HepG2 (cell line): ENCODE measurements at places on chromosomes 2 and 18. TPM values are rescaled to one million over a fixed set of nuclear protein-coding genes. Genes with fewer than 3 reads are reported as not detected.

GRCh38 chr2:114316532-114317300 lies 125.7 kb upstream of the DPP10 start:
- no peak for DNase-seq

CACNB4 gene
- 9.5 and 14.3 TPM in 2 replicates for total RNA-seq

- no peak for DNase-seq
Measured at GRCh38 chr18:384897-385296, 115.6 kb downstream of the COLEC12 start.

GRCh38 chr18:37430357-37431076 lies 135.1 kb downstream of the CELF4 start:
- no peak for DNase-seq

FBXO15 gene
- total RNA-seq, result 0.09 TPM in 1 of 2 replicates, not detected in the other

- no peak for DNase-seq
Measured at GRCh38 chr18:38948436-38948835, 1382.8 kb upstream of the CELF4 start.

GRCh38 chr2:147824620-147825019 lies 20.2 kb upstream of the ACVR2A start:
- DNase-seq, result no peak

SLC9A4 gene
- total RNA-seq, result not detected in 2 replicates

GRCh38 chr18:51195451-51196117 lies 1.9 kb downstream of the MEX3C start:
- peak; percentile 87 for DNase-seq

FOXI3 gene
- total RNA-seq, result not detected in 2 replicates

- DNase-seq, result no peak
Measured at GRCh38 chr2:60806988-60807681, 51.1 kb downstream of the PAPOLG start.

DNA sequence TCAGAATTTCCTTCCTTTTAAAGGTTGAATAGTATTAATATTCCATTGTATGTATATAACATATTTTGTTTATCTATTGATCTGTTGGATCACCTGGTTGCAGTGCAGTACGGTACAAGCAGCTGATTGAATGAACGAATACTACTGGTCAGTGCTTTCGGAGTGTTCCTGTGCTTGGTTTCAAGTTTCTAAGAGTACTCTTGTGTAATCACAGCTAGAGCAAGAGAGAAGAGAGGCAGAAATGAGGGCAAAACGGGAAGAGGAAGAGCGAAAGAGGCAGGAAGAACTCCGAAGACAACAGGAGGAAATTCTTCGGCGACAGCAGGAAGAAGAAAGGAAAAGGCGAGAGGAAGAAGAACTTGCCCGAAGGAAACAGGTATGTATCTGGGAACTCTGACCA lies 40.3 kb upstream of the KCNJ13 start:
- no peak for DNase-seq

- DNase-seq, result no peak
Measured at GRCh38 chr2:211534632-211535031, 978.2 kb downstream of the CPS1 start.

GRCh38 chr2:157587576-157587975 lies 41.1 kb downstream of the ACVR1C start:
- DNase-seq, result no peak

DNA sequence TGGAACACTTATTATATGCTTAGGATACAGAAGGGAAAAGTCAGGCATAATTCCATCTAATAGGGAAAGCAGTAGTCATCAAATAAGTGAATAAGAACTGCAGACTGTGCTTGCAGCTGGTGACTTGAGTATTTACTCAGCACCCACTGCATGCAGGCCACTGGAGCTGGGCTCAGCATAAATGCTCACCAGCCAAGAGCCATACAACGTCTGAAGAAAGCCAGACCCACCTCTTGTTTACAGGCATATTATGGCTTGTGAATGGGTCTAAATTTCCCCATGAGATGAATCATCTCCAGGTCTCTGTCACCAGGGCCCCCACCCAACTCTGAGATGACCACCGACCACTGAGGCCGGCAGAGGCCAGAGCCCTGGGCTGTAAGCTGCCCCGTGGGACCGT lies 123.8 kb upstream of the PKDCC start:
- DNase-seq, result no peak

GRCh38 chr2:230614913-230615332 lies 97.7 kb upstream of the CAB39 start:
- no peak for DNase-seq
